ENCODE measurements at places on chromosomes 7 and 10. TPM values are rescaled to one million over a fixed set of nuclear protein-coding genes. Genes with fewer than 3 reads are reported as not detected.

Gene OR13A1
- total RNA-seq: not detected

Gene GRID1
- total RNA-seq: 0.12 TPM

Gene DYNC1I1
- total RNA-seq: 1.9 TPM

Gene HTRA1
- total RNA-seq: 789 TPM

Gene ADCY1
- 0.69 TPM for total RNA-seq

Gene ABCA13
- total RNA-seq: not detected

Gene PRRT4
- total RNA-seq: 0.56 TPM

Gene DNAJC12
- 6.7 TPM for total RNA-seq

Measured in cardiac ventricle fibroblast (primary cell).